ENCODE measurements at places on chromosomes 13 and 19.

DNA sequence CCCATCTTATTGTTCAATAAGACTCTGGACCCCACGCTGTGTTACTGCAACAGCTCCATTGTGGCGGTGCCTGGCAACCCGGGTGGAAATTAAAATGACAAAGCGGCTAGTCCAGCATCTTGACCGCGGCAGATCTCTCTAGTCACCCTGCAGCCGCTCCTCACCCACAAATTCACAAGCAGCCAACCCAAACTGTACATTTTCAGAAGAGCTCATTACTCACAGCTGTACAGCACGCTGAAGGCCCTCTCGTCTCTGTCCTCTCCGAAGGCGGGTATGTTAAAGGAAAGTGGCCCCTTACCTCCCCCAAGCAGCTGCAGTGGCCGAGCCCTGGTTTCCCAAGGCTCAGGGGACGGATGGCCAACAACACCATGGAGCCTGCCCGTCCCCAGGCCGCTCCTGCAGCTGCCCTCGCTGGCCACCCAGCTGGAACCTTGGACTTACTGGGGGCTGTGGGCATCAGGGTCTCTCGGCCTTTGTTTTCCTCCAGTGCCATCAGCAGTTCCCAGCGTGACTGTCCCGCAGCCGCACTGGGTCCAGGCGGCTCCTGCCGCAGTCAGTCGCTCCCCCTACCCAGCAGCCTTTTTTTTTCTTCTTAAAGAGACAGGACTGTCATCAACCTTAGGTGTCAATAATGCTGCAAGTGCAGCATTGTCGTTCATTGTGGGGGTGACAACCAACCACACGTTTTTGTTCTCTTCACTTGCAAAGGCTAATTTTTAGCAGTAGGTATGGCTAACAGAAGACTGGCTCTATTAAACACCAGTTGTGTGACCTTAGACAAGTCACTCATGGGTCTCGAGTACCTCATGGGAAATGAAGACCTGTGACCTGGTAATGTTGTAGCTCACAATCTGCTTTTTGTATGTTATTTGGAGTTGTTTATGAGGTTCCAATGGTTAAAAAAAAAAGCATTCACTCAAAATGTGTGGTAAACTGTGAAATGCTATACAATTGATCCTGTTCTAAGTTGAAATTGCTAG is at the start of gene SACS:
Gene SACS, minus strand, starts transcription at position 532 of the 983 bp plus-strand sequence. CDS start 22,463 bp downstream, outside the sequence.
- DNase-seq, result no peak

- DNase-seq, result no peak
Measured at GRCh38 chr13:27161980-27162379, 9.6 kb downstream of the USP12 start.

- DNase-seq, result no peak
Measured at GRCh38 chr13:99327126-99327525, 19.9 kb upstream of the GPR183 start.

DNA sequence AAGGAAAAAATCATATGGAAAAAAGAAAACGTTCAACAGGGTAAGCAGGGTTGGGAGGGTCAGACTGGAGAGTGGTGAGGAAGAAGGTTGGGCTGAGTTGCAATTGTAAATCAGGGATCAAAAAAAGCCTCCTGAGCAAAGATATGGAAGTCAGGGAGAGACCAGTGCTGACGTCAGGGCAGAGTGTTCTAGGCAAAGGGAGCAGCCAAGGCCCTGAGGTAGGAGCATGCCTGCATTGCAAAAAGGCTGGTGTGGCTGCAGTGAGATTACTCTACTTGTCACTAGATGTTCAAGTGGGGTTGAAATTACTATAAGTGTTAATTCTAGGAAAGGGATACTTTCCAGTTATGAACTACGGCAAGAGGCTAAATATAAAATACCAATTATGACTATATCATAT is 562.0 kb downstream of the MYO16 start:
- DNase-seq, result no peak

DNA sequence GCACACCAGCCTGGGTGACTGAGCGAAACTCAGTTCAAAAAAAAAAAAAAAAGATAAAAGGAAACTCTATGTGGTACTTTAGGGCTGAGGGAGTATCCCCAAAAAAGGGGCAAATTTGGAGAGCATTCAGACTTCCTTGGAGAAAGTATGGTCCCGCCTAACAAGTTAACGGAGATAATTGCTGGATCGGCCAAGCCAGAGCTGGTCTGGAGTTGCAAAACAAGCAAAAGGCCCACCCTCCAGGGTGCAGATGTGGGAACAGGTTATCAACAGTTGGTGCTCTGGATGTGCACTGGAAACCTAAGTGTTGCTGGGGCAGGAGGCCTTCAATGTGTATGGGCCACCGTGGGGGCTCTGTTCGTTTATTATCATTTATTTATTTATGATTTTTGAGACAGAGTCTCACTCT is 2.8 kb downstream of the IQCN start:
- no peak for DNase-seq

DNA sequence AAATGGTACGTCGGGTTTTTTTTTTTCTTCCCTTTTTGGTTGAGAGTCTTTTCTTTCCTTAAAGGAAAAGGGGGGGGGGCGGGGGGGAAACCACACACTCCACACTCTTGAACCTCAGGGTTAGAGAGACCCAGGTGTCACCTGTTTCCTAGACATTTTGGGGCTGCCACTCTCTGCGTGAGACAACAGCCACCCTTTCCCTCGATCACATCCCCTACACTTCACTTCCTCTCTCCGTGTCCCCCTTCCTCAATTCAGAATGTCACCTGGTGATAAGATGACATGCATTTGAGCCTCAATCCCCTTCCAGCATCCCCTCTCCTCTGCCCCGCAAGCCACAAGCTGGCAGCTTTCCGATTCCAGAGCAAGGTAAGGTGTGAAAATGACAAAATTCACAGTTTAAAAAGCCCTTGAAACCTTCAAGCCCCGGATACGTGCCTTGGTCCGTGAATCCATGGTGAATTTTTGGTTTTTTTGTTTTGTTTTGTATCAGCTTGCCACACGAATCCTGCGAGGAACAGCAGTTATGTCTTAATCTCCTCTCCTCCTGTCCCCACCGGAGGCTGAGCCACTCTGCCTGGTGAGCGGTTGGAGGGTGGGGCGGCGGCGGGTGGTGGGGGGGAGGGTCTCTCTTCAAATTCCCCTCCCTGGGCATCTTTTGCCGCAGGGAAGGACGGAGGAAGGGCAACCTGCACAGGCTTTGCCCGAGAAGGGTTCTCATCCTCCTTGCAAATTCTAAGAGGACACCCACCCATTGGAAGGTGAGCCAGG is 4.2 kb downstream of the PTPRS start:
- no peak for DNase-seq

GRCh38 chr13:45538382-45538781 is 73.6 kb downstream of the COG3 start:
- DNase-seq, result no peak

- DNase-seq, result no peak
Measured at GRCh38 chr19:56125806-56126590, 4.9 kb upstream of the ZNF787 start.

DNA sequence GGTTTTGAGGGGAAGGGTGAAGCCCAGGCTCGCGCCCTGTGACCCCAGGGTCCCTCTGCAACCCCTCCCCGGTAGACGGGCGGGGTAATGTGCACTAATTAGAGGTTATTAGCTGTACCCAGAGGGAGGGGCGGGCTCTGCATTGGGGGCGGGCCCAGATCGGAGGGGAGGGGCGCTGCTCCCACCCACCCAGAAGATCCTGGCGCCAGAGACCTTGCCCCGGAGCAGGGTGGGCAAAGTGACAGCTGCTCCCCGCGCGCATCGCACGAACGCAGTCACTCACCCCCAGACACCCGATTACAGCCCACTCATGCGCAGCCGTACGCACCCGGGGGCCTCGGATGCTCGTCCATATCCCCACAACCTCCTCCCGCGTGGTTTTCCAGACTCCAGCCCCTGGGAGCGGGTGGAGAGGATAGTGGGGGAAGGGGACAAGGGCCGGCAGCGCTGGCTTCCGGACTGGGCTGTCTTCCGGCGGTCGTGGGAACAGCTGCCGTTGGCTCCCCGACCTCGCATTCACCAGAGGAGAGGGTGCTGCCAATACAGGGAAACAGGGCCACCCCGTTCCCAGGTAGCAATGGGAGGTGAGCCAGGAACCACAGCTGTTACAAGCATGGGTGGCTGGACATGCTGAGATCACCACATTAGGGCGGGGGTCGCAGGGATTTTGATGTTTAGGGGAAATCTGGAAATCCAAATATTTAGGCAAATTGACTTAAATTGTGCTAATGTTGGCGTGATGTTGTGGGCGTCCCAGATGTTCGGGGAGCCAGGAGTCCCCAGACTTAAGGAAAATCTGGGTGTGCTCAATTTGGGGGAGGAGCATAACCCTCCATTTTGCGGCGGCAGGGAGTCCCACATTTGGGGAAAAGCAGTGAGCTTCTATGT is 2.9 kb upstream of the HOOK2 start:
- peak; percentile 48 for DNase-seq

GRCh38 chr13:26978081-26978860 is 193.3 kb downstream of the USP12 start:
- DNase-seq, result no peak

- DNase-seq, result no peak
Measured at GRCh38 chr13:27667946-27668345, 46.3 kb downstream of the POLR1D start.

GRCh38 chr19:35114353-35115176 is 1.1 kb upstream of the FXYD3 start:
- peak; percentile 73 for DNase-seq

- DNase-seq, result no peak
Measured at GRCh38 chr13:36038785-36039555, 92.2 kb downstream of the DCLK1 start.

DNA sequence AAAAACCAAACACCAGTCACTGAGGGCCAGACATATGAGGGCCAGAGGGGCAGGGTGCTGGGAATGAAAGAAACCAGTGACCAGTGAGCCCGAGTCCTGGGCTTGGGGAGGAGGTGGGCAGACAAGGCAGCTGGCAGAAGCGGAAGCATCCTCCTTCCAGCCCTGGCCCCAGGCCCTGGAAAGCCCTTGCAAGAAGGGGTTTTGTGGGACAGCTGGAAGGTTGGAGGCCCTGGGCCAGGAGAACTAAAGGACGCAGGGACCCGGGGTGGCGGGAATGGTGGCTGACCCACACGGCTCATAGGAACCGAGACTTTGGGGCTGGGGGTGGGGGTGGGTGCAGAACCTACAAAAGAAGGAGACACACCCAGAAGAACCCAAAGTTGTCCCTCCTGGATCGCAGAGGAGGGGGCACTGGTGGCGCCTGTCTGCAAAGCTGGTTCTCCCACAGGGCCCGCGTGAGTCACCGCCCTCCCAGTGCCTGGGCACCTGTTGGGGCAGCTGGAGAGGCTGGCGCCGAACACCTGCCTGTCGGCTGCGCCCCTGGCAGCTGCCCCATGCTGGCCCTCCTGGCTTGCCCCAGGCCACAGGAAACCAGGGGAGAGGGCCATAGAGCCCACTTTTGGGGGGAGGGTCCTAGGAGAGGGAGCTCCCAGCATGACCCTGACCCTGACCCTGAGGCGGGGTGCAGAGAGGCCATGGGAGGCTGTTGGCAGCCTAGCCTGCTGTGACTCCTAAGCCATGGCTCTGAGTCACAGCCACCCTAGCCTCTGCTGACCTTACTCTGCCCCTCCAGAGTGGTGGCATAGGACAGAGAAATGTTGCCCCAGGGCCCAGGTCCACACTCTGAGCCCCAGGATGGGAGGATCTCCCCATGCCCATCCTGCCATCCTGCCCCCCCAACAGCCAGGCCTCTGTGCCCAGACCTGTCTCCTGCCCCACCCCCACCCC is 802 bp downstream of the DMPK start:
- DNase-seq, result no peak

DNA sequence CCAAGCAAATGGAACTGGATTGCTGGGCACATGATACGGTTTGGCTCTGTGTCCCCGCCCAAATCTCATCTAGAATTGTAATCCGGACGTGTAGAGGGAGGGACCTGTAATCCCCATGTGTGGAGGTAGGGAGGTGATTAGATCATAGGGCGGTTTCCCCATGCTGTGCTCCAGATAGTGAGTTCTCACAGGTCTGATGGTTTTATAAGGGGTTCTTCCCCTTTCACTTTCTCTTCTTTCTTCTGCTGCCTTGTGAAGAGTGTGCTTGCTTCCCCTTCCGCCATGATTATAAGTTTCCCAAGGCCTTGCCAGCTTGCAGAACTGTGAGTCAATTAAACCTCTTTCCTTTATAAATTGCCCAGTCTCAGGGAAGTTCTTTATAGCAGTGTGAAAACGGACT is 32.6 kb upstream of the MTIF3 start:
- DNase-seq, result no peak

DNA sequence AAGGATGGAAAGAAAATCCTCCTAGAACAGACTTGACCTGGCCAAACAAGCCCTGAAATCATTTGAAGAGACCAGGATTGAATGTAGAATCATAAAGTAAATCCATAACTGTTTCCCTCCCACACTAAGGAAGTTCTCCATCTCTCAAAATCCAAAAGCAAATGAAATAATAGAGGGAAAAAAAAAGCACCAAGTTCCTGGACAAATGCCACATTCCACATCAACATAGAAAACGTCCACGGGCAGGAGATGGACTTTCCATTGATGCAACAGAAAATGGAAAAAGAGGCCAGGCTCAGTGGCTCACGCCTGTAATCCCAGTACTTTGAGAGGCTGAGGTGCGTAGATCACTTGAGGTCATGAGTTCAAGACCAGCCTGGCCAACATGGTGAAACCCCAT is 56.2 kb downstream of the INSR start:
- DNase-seq, result no peak

GRCh38 chr19:32767951-32768679 is 48.5 kb downstream of the TDRD12 start:
- DNase-seq, result no peak

DNA sequence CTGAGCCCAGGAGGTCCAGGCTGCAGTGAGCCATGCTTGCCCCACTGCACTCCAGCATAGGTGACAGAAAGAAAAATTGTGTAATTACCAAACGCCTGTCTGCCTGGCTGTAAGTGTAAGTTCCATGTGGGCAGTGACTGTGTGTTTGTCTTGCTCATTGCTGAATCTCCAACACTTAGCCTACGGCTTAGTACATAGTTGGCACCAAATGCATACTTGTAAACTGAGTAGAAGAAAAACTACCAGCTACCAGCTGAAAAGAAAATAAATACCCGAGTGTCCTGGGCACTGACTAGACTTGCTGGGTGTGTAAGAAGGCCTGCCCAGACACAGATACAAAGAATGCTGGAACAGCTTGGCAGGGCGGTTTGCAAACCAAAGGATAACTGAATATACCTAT is 2.7 kb upstream of the CEBPG start:
- DNase-seq, result no peak

DNA sequence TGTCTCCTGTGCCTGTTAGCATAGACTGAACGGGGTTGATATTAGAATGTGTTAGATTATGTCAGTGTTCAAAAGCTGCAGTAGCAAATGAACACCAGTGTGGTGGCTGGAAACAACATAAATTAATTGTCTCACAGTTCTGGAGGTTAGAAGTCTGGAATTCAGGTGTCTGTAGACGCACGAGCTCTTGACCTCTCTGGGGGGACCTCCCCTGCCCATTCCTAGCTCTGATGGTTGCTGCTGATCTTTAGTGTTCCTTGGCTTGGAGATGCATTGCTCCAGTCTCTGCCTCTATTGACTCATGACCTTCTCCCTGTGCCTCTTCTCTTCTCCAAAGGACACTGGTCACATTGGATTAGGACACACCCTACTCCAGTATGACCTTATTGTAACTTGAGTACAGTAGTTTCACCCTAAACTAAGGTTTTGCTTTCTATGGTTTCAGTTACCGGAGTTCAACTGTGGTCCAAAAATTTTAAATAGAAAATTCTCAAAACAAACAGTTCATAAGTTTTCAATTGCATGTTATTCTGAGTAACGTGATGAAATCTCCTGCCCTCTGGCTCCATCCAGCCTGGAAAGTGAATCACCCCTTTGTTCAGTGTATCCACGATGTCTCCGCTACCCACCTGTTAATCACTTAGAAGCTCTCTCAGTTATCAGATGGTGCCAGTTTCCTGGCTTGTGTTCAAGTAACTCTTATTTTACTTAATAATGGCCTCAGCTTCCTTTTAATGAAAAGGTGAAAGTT is 273.2 kb downstream of the MYO16 start:
- no peak for DNase-seq
